ENCODE measurements at places on chromosomes 4 and X. TPM values are rescaled to one million over a fixed set of nuclear protein-coding genes. Genes with fewer than 3 reads are reported as not detected.

CYP2U1 gene
- total RNA-seq, result 11.0 TPM

DNA sequence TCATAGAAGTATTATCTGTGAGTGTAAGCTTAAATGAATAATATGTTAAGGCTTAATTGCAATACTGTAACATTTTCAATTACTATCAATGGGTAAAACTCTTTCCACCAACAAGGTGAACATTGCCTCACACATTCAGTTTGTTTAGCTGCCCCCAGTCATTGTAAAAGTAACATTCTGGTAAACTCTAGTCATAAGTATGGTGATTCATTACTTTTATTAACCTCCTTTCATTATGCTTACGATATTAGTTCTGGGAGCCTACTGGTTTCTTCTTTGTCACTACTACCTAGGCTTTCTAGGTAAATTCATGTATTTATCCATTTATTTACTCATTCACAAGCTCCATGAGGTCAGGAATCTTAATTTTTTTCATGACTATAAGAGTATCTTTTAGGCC, 412.8 kb upstream of the SLIT2 start:
- H3K27me3 ChIP-seq, result no peaks in the 10 kb centered on the region
- no peaks in the 10 kb centered on the region for H3K36me3 ChIP-seq
- no peak overlapping the region for H3K27ac ChIP-seq
- no peak overlapping the region for H3K4me3 ChIP-seq
- H3K4me1 ChIP-seq, result no peaks in the 10 kb centered on the region

- H3K36me3 ChIP-seq, result no peaks in the 10 kb centered on the region
- H3K4me1 ChIP-seq, result no peaks in the 10 kb centered on the region
- H3K27ac ChIP-seq, result no peak overlapping the region
- H3K27me3 ChIP-seq, result no peaks in the 10 kb centered on the region
These were observed 394.8 kb upstream of the IGFBP7 start for GRCh38 chr4:57504797-57505530.

- H3K36me3 ChIP-seq, result peaks cover 28% of the 10 kb centered on the region
- no peaks in the 10 kb centered on the region for H3K27me3 ChIP-seq
- no peak overlapping the region for H3K4me3 ChIP-seq
These were observed 16.8 kb downstream of the CEP135 start for GRCh38 chr4:55965585-55965984.

Measured in lower lobe of right lung (tissue), 2 donors.